ENCODE measurements at places on chromosomes 11 and 22.

DNA sequence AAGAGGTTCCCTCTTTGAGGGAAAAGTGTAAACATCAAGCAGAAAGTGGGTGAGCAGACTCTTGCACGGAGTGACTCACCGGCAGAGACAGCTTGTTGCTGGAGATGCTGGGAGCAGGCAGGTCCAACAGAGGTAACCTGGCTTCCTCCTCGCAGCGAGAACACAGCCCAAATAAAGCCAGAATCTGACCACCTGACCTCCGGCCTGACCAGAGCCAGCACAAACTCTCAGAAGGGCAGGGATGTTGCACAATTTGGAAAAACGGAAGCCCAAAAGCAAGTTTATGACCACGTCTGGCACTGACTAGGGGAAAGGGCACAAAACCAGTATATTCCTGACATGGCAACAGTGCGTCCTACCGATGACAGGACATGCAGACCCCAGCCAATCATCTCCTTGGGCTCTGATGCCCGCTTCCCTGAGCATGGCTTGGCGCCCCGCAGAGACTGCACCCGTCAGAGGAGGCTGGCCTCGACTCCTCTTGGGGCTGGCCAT, 5.4 kb downstream of the SMCO4 start:
- no peak for DNase-seq

- DNase-seq: no peak
Observed at GRCh38 chr11:83990160-83990733, 704.1 kb upstream of the CCDC90B start.

GRCh38 chr22:47100646-47101200, 338.3 kb downstream of the TBC1D22A start:
- DNase-seq: no peak

DNA sequence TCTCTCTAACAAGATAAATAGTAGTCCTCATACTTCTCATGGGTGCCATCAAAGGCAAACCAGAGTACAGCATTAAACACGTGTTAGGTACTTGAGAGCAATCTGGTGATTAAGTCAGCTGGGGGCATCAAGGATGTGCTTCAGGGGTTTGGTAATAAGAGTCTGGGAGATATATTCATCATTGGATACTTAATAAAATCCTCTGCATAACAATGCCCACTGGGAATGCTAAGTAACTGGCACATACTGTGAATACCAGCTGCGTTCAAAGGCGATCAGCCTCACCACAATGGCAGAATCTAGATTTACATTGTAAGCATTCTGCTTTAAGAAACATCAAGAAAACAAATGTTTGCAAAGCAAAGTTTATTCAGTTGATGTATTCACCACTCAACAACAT, 268.6 kb upstream of the PITPNB start:
- DNase-seq: no peak

- DNase-seq: peak; percentile 17
Observed at GRCh38 chr22:21876486-21877176, 9.2 kb upstream of the MAPK1 start.

DNA sequence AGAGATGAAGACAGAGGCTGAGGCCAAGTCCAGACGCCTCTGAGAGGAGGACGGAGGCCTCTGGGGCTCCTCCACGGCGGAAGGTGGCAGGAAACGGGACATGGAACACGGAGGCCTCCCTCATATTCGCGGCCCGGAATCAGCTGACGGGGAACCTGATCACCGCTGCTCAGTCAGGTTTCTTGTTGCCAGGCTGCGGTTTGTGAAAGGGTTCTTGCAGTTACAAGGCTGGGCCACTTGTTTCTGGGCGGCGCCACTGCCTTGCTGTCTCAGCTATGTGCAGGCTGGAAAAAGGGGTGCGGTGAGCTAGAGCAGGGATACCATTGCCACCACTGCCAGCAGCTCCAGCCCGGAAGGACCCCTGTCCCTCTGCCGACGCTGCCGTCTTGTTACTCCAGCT, 10.0 kb upstream of the MMP1 start:
- no peak for DNase-seq

DNA sequence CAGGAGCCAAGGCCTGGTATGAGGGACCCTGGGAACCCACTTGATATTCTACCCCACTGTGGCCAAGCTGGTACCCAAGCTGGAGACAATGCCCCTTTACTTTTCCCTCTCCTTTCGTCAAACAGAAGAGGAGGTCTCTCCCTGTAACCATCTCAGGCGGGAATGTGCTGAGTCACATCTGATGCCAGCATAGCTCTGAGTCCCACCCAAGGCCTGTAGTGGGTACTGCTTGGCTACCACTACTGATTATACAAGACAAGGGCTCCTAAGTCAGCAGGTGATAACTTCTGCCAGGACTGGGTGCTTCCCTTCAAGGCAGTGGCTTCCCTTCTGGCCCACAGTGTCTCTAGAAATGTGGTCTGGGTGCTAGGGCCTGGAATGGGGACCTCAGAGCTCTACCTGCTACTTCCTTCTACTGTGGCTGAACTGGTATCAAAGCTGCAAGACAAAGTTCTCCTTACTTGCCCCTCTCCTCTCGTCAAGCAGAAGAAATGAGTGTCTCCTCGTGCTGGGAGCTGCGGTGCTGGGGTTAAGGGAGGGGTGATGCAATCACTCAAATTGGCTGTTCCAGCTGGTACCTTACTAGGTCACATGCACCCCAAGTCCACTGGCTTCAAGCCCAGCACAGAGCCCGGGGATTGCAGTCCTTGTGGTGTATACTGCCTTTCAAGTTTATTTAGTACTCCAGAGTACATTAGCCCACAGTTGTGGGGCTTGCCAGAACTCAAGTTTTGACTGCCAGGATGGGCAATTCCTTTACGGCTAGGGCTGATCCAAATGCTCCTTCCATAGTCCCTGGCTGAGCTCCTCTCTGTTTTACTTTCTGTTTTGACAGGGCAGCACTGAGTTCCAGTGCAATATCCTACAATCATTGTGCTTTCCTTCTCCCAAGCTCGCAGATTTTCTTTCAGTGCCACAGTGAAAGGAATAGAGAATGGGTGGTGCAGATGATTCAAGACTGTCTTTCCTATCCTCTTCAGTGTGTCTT, 419.7 kb upstream of the CNTN5 start:
- no peak for DNase-seq

- no peak for DNase-seq
Observed at GRCh38 chr22:50262460-50262911, 1.0 kb upstream of the MAPK12 start.

GRCh38 chr22:41408665-41409064, 26.9 kb downstream of the TEF start:
- no peak for DNase-seq

GRCh38 chr11:43868852-43869567, 11.6 kb upstream of the ALKBH3 start:
- DNase-seq: peak; percentile 66

DNA sequence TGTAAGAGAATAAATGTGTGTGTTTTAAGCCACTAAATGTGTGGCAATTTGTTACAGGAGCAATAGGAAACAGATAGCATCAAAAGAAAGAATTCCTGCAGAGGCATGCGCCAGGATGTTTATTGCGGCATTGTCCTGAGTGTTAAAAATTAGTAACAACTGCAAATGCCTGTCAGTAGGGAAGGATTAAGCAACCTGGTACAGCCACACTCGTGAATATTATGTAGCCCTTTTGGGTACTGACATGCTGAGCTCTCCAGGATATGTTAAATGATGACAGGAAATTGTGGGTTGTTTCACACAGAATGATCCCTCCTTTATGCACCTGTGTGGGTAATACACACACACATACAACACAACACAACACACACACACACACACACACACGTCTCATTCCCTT, 69.7 kb upstream of the MYOD1 start:
- no peak for DNase-seq

DNA sequence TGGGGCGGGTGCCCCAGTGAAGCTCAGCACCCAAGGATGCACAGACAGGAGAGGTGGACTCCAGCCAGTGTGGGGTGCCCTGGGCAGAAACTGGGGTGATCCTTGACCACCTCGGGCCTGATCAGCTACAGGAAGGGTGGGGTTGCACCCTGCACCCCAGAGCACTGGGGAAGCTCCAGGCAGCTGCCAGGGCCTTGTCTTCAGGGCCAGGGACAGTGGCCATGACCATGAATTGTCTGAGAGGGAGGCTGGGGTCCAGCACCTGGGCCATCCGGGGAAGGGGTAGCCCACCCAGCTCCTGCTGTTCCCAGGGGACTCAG, 17.6 kb downstream of the IL17REL start:
- no peak for DNase-seq

DNA sequence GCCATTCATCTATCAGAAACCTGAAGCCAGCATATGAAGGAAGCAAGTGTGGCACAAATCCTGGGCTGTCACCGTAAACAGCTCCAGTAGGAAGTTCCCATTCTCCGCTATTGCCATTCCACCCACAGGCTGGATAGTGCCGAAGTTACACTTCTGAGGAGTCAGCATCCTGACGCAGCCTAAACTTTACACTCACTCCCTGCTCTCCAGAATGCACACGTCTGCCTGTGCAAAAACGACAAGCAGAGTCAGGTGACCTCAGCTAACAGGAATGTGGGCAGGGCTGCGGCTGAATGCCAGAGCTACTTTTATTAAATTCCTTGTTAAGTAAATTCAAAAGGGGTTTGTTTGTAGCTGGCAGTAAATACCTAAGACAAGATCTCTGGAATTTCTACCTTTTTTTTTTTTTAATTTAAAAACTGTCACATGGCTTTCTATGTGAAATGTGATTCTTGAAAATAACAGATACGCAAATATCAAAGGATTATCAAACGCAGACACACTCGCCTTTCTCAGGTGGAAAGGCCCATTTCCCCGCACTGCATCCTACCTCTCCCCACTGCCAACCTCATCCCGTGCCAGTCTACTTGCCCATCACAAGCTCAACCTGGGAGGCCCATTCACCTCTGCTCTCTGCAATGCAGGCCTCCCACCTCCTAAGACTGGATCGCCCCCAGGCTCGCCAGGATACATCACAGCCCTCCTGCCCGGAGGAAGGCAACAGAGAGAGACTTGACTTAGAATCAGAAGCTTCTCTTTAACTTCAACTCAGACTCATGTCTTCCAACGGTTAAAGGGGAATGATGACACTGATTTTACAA, 33.5 kb downstream of the NFRKB start:
- DNase-seq: no peak

DNA sequence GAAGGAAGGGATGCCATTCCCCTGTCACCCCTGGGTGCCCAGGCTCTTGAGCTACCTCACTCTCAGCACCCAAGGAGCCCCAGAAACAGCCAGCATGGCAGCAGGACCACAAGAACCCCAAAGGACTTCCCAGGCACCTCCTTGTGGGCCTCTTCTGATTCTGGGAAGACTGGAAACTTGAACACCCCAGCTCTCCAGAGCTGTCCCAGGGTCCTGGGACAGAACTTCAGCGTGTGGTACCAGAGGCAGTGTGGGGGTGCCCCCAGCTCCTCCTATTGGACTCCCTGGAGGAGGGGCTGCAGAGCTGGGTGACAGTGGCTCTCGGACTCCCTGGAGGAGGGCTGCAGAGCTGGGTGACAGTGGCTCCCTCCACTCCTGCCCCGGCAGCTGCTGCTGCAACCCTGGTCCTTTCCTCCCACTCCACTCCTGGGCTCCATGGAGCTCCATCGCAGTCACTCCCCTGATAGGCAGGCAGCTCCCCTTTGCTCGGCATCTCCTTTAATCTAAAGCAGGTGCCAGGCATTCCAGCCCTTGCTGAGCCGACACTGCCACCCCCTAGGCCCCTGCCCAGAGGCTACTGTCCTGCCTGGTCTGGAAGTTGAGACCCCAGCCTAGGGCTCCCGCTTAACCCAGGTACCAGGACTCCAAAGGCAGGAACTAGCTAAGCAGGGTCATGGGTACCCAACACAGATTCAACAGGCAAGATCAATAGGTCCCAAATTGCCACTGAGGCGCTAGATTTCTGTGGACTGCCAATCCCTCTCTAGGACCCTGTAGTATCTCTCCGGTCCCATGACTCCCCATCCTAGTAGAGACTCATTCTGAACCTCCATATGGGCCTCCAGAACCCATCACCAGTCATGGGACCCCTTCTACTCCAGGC, 2.7 kb downstream of the BCL9L start:
- DNase-seq: no peak

DNA sequence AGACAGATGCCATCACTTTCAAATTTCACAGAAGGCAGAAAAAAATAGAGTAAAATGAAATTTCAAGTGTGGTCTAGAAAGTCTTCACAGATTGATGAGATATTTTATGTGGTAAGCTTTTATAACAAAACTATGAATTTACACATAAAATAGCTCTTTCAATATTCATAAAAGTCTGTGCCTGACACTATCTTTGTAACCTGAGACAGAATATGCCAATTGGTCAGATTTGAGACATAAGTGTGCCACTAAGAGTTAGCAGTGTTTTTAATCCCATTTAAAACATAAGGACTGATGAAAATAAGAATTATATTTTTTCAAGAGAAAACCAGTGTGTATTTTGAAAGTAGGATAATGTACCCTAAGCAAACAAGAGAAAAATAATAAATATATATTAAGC, 769.5 kb upstream of the LUZP2 start:
- DNase-seq: no peak

DNA sequence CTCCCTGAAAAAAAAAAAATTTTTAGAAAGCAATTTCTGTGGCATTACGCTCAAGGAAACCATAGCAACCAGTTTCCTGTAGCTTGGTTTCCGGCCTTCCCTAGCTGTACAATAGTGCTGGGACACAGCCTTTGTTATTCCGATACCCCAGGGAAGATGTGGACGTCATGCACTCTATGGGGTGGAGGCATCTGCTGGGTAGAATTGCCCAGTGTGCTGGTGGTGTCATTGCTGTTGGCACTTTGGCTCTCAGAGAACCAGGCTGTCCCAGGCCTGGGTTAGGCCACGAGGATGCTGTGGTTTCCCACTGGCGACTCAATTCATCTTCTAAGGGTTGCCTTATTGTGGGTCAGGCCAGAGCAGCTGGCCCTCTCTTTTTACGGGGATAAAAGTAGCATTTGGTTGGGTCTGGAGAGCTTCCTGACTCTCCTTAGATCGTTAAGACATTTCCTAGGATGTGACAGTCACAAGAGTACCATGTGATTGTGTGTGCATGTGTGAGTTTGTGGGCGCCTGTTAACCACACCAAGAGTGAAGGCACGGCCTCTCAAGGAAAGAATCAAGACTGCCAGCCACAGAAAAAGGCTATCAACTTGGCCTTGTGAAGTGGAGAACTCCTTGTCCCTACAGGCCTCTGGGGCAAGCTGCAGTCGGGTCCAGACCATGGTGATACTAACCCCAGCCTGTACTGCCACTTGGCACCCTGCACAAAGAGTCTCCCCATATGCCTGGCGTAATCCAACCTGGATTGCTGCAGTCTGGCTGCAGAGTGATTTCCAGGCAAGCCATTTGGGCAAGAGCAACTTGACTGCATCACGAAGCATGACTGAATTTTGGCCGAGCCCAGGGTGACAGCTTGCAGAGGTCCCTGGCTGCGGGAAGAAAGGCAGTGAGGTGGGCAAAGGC, 35.9 kb upstream of the NAV2 start:
- no peak for DNase-seq

- DNase-seq: no peak
Observed at GRCh38 chr22:44707178-44707577, 5.2 kb downstream of the PRR5 start.

- no peak for DNase-seq
Observed at GRCh38 chr11:33373636-33374035, 116.5 kb downstream of the HIPK3 start.

GRCh38 chr22:35380013-35380412, 883 bp upstream of the HMOX1 start:
- DNase-seq: no peak

Measured in CD4-positive, alpha-beta T cell treated with Interleukin-10 for 1 hour (primary cell).